ENCODE measurements at places on chromosomes 5 and 9. TPM values are rescaled to one million over a fixed set of nuclear protein-coding genes. Genes with fewer than 3 reads are reported as not detected.

DNA sequence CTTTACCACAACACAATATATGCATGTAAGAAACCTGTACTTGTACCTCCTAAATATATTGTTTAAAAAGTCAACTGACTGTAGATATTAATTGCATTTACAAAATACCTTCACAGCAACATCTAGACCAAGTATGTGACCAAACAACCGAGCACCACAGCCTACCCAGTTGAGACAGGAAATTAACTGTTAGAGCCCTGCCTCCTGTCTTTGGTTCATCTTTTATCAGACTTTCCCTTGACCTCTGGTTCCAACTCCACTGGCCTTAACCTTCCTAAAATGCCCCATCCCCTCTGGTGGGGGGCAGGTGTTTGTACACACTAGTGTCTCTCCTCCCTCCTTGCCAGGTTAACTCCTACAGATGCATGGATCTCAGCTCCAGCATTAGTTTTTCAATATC lies 155.0 kb upstream of the PANK3 start:
- no peak for DNase-seq

GRCh38 chr9:92175441-92175840 lies 60.2 kb upstream of the SPTLC1 start:
- DNase-seq: no peak

GRCh38 chr5:111774525-111774924 lies 17.5 kb upstream of the NREP start:
- no peak for DNase-seq

DNA sequence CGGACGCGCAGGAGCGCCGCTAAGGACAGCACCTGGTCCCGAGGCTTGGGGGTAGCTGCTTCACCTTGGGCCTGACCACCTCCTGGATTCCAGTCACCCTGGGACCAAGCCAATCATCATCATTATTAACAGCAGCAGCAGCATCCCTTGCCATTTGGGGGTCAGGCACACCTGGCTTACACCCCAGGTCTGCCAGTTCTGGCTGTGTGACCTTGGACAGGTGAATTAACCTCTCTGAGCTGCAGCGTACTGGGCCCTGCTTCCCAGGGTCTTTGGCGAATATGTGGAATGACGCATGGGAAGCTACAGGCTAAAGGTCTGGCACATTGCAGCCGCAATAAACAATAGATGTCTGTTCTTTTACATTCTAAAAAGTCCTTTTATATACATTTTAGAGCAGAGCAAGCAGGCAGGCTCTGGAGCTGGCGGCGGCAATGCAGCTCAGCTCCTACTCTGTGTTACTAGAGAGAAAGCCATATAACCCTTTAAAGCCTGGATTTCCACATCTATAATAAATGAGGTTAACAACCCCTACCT lies 97.8 kb upstream of the CPLX2 start:
- DNase-seq: no peak

DNA sequence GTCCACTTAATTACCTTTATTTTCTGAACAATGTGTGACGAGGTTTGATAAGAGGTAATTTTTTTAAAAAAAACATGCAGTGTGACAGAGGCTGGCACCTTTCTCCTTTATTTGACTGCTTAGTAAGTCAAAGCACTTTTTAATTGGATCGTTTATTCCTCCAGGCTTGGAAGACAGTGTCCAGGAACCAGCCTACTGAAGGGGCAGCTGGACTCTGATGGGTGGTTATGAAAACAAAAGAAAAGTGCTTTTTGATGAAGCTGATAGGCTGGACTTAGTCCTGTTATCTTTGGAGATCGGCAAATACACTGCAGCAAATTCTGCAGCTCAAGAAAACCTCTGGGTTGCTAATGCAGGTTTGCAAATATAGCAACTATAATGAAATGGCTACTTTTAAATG lies 141.7 kb downstream of the DCP2 start:
- no peak for DNase-seq

GRCh38 chr5:74250304-74251102 lies 390.0 kb downstream of the ENC1 start:
- no peak for DNase-seq

- DNase-seq: no peak
These were observed 73.1 kb downstream of the COMMD10 start for GRCh38 chr5:116157902-116158301.

GRCh38 chr9:118891213-118891612 lies 478.0 kb downstream of the BRINP1 start:
- DNase-seq: no peak

GRCh38 chr5:167754501-167755021 lies 536.9 kb upstream of the WWC1 start:
- DNase-seq: no peak

- no peak for DNase-seq
These were observed 126.9 kb downstream of the PDE4D start for GRCh38 chr5:59766427-59767210.

- DNase-seq: no peak
These were observed 7.2 kb downstream of the C1QTNF2 start for GRCh38 chr5:160363211-160363610.

DNA sequence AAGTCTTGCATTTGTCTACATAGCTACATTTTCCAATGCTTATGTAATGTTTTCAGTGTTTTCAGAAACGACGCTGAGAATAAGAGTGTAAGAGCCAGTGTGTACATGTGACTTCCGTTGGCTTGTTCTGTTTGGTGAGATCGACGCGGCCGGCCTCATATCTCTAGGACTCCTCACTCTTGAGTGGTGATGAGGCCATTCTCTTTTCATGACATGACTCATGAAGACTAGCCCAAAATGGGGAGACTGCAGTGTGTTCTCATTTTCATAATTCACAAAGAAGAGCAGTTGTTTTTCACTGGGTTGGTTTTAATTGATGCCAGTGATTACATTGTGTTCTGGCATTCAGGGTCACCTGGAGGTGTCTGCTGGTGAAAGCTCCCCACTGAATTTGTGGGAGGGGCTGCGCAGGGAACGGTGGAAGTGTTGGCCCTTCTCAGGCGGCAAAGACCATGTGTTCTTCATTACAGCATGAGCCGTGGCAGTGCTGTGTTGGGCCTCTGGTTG lies 131.5 kb upstream of the OTULINL start:
- peak; percentile 5 for DNase-seq

DNA sequence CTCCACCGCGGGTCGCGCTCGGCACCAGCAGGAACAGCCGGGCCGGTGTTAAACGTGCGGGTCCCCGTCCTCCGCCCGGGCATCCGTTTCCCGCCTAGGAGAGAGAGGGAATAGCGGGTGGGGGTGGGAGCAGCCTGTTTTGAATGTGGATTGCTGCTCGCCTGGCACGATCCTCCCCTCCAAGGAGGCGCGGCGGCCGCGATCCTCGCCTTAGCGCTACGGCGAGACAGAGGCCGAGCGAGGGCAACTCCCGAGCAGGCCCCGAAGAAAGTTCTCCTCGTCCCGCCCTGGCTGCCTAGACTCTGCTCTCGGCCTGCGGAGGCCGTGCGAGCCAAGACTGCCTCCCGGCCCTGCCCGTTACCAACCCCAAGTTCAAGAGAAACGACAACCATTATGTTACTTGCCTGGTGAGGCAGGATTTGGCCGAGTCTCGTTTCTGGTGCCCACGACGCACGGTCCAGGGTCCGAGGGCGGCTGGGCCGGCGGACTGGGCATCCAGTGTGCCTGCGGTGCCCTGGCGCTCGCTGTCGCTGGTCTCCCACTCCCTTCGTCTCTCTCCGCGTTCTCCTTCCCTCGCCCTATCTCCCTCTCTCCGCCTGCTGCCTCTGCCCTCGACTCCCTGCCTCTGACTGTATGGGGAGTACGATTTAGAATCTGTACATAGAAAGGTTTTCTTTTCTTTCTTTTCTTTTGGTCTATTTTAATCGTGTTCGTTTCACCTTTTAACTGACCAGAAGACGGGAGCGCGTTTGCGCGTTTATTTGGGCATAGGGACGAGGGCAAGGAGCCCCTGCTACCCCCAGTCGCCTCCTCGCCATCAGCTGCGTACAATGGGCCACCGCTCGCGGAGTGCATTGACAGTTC lies 724 bp downstream of the NR2F1-AS1 start:
- DNase-seq: no peak

DNA sequence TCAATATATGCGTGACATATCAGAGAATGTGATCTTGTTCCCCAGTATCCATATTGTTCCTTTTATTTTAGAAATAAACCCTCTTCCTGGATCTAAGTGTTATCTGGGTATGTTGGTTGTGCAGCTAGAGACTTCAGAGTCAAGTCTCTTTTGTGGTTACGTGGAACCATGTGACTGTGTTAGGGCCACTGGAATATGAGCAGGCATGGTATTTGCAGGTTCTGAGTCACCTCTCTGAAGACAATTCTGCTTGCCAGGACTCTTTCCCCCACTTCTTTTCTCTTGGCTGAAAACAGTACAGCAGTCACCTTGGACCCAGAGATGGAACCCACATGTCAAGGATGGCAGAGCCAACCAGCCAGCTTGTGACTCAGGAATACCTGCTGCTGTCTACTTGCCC lies 59.7 kb downstream of the ATP10B start:
- DNase-seq: no peak

DNA sequence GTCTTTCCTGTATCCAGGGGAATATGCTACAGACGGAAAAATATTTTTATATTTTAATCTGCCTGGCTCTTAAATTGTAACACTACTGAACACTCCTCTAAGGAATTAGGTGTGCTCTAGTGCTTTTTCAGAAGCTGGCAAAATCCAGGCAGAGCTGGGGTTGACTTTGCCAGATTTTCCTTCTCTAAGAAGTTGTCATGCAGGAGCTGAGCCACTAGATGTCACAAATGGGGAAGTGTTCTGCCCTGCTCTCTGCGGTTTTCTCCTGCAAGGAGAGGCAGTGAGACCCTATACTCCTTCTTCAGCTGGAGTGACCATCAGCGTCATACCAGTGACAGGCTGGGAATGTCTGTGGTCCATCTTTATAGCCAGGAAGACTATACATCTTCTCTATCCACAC lies 112.5 kb downstream of the HAPLN1 start:
- no peak for DNase-seq

DNA sequence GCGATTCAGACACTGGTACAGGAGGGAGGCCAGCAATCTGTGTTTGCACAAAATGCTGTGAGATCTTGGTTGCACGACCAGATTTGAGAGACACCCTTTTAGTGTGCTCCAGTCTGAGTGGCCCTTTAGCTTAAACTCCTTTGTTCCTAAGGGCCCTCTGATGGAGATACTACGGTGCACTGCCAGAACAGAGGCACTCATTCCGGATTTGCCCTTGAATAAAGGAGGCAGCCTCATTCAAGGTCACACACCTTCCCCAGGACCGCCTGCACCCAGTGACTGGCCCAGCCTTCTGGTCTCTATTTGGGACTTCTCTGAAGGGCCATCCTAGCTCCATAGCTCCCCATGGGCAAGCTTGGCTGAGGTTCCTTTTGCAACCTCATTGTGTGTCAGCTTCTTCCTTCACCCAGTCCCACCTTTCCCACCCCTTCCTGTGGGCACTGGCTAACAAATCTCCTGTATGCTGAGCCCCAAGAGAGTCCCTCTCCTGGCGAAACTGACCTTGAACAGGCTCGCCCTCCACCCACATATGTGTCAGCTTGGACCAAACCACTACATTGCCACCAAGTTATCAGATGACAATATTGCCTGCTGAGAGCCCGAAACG lies 191.7 kb downstream of the GABBR2 start:
- no peak for DNase-seq

- DNase-seq: no peak
These were observed 5.4 kb upstream of the HMHB1 start for GRCh38 chr5:143806579-143806978.

- DNase-seq: no peak
These were observed 294 bp downstream of the ADRB2 start for GRCh38 chr5:148826739-148827070.

DNA sequence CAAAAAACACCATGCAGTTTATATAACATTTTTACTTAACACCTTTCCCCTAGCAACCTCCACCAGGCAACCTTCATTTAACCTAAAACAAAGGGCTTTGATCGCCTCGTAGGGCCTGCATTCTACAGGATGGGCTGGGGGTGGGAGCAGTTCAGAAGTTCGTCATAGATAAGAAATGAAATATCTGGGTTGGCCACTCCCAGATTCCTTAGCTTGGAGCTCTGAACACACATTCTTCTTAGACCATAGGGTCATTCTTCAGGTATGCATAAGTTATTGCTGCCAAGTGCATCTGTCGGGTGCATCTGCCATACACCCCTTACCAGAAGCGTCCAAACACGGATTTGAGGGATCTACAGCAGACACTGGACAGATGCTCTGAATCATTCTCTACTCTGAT lies 4.3 kb upstream of the SLC22A5 start:
- DNase-seq: no peak

DNA sequence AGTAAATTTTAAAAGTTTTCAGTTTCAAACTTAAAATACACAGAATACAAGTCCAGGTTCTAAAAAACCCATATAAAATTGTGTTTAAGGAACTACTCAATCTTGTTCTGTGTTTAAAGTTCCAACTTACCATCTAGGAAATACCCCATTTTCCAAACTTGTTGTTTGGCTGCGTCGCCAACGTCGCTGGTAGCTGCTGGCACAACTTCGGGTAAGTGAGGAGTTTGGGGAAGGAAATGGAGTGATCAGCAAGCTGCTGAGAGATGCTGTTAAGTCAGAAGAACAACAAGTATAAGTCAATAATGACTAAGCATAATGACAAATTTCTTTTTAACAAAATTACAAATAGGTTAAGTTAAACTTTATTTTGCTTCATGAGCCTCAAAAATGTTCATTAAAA lies 71.3 kb upstream of the RAPGEF6 start:
- DNase-seq: no peak

DNA sequence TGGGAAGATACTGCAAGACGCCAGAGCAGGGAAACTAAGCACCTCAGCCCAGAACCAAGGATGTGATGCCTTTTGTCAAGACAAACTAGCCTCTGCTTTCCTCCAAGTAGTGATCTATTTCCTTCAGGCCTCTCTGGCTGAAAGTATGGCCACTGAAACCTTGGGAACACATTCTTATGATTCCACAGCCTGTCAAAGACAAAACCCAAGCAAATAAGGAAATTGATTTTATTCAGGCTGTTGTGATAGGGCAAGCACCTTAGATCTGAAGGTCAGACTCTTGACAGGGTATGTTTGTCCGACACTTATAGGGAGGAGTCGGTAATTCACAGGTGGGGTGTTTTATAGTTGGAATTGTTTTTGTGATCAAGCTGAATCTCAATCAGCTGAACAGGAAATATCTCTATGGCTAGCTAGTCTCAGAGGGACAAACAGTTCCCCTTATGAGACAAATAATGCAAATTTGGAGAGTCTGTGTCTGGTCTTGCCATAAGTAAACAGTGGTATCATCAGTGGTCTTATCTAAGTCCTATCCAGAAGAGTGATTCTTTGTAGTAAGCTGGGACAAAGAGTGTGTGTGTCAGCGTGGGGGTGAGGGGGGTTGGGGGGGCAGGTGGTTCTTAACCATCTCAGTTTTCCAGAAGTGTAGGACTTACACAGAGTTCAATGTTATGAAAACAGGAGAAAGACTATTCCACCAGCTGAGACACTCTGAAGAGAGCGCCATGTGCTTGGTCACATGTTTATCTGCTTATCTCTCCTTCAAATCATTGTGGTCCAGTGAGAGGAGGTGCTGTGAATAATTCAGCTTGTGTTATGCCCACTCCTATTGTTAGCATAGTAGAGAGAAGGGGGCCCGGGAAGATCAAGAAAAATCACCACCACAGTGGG lies 6.7 kb upstream of the ZCCHC10 start:
- DNase-seq: no peak

ADGRV1 gene
- 0.09 TPM for total RNA-seq

IL13 gene
- not detected for total RNA-seq

SH2D3C gene
- 43.4 TPM for total RNA-seq

CMYA5 gene
- 0.17 TPM for total RNA-seq

OSMR gene
- total RNA-seq: not detected
